Stimulated activated CD8-positive, alpha-beta memory T cell treated with anti-CD3 and anti-CD28 coated beads, Interleukin-15, amount 100 ng/mL, for 1 hour (primary cell): ENCODE measurements at places on chromosomes 4 and X.

- no peak for DNase-seq
Measured at GRCh38 chr4:100190643-100191600, 654 bp upstream of the DDIT4L start.

DNA sequence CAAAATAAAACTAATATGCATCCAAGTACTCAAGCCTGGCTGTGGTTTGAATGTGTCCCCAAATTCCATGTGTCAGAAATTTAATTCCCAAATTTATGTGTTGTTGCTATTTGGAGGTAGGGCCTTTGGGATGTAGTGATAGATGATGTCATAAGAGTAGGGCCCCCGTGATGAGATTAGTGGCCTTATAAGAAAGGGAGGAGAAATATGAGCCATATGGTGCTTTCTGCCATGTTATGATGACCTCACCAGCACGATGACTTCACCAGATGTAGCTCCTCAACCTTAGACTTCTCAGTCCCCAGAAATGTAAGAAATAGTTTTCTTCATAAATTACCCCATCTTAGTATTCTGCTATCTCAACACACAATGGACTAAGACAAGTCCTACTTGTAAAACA is 2264.0 kb downstream of the ARAP2 start:
- DNase-seq = no peak

GRCh38 chrX:6732101-6732500 is 197.2 kb upstream of the VCX3A start:
- DNase-seq = no peak

DNA sequence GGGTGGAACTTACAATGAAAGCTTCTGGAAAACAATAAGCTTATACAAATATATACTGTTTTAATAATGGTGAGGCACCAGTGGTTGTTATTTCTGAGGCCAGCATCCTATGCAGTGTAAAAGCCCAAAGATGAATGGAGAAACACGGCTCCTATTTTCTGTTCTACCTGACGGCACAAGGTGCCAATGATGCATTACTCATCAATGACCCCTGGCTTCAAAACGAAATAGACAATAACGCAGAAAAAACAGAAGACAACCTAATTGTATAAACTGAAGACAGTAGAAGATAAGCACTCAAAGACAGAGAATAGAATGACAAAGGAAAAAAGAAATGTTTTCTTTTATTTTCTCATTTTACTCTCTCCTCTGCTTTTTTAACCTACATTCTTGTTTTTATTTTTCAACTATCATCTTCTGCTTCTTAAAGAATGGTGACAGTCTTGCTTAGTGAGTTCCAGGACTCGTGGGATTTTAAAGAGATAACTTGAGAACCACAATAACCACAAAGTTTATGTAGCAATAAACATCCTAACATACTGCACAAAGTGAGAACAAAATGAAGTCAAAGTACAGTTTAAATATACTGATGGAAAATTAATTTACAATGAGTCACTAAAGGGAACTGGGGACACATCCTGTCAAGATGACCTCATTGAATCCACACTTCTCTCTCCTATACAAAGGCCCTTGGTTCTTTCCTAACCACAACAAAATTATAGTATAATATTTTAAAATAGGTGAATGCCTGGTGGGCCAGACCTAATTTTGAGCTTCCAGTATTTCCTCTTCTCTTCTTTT is 169.8 kb downstream of the BTC start:
- DNase-seq = no peak

- no peak for DNase-seq
Measured at GRCh38 chr4:12697970-12698369, 786.2 kb downstream of the RAB28 start.

DNA sequence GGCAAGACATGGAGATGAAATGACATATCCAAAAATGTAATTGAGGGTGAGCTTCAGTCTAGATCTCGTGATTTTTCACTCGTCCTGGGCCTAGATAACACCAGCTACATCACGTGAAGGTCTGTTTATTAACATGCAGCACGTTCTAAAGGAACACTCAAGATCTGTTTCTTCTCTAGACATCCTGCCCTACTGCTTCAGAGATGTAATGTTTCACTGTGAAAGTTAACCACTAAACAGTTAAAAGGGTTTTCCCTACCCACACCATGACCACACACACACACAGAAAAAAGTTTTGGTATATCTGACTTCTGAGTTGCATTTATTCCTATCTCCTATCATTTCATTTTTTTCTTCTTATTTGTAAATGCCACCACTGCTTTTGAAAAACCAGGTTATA is 52.3 kb upstream of the SMIM31 start:
- no peak for DNase-seq

DNA sequence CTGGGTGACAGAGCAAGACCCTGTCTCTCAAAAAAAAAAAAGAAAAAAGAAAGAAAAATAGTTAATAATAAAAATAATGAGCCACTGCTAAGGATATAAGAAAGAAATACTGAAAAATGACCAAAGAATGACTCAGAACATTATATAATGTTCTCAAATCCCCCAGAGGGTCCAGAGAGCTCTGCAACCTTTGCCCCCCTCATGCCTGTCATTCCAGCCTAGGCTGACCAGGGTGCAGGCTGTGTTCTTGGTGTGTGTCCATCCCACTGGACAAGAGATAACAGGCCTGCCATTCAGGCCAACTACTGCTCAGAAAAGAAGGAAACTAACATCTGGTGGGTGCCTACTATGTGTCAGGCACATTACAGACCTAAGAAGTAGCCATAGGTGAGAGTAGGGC is 72.7 kb upstream of the EDNRA start:
- no peak for DNase-seq
